ENCODE measurements at places on chromosomes 2 and 18. TPM values are rescaled to one million over a fixed set of nuclear protein-coding genes. Genes with fewer than 3 reads are reported as not detected.

The SNRPD1 gene
- 158 TPM for total RNA-seq

The RAB6C gene
- not detected for total RNA-seq

The SPHKAP gene
- not detected for total RNA-seq

The FHOD3 gene
- total RNA-seq = 12.7 TPM

The HOXD12 gene
- total RNA-seq = not detected

The SPATA3 gene
- total RNA-seq = not detected

The DUSP19 gene
- 1.0 TPM for total RNA-seq

The DUSP2 gene
- total RNA-seq = 1.9 TPM

The SCYGR4 gene
- not detected for total RNA-seq

The YWHAQ gene
- 376 TPM for total RNA-seq

The PEX13 gene
- 22.3 TPM for total RNA-seq

The GCG gene
- total RNA-seq = not detected

The OR6B2 gene
- not detected for total RNA-seq

The RGPD4 gene
- not detected for total RNA-seq

The TCF23 gene
- total RNA-seq = 0.03 TPM

The DSC1 gene
- total RNA-seq = 0.35 TPM

The HOXD9 gene
- 0.14 TPM for total RNA-seq

The SKA1 gene
- 29.4 TPM for total RNA-seq

The KATNAL2 gene
- 0.95 TPM for total RNA-seq

The SCTR gene
- not detected for total RNA-seq

The ATP6V1B1 gene
- not detected for total RNA-seq

The COBLL1 gene
- total RNA-seq = 20.0 TPM

The MEIS1 gene
- total RNA-seq = 9.0 TPM

The PIEZO2 gene
- total RNA-seq = not detected

All from foreskin keratinocyte (primary cell).